ENCODE measurements at places on chromosomes 2 and 18.

- no peak for DNase-seq
Observed at GRCh38 chr18:69205925-69206324, 194.8 kb upstream of the DOK6 start.

DNA sequence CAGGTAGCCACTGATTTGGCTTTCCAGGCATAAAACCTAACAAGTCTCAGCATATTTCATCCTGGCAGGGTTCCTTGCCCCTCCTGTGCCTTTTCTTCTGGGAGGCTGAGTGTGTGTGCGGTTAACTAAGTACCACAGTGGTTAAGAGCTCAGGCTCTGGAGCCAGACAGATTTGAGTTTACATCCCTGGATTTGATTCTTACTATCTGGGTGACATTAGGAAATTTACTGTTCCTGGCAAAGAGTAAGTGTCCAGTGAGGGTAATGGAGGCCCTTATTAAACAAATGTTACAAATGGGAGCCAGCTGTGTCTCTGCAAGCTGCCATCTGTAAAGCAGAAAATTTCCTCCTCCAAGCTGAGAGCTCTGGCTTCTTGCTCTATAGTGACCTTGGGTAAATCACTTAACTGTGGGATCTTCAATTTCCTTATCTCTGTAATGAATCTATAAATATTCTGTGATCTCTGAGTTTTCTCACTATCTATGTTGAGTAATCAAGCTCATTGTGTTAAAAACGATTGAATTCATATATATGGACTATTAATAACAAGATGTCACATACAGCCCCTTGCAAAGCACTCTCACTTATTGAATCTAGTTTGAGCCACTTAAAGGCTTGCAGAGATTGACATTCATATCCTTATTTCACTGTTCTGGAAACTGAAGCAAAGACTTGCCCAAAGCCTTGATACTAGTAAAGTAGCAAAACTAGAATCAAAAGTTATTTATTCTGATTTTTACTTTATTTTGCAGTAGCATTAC, 6.5 kb upstream of the COBLL1 start:
- DNase-seq = no peak

DNA sequence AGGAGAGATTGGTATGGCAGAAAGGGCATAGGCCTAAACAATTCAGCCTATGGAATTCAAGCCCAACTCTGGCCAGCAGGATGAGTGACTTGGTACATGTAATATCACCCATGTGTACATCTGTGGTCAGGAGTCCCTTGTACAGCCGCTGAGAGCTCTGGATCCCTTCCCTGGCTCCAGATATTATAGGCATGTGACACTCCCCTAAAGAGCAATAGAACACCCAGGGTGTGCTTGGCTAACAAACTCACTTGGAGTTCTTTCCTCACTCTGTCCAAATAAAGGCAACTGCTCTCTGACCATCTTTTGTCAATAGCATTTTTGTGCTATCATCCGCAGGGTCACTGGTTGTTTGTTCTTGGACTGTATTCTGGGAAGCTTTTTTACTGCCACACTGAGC, 197.4 kb upstream of the NCKAP5 start:
- no peak for DNase-seq

DNA sequence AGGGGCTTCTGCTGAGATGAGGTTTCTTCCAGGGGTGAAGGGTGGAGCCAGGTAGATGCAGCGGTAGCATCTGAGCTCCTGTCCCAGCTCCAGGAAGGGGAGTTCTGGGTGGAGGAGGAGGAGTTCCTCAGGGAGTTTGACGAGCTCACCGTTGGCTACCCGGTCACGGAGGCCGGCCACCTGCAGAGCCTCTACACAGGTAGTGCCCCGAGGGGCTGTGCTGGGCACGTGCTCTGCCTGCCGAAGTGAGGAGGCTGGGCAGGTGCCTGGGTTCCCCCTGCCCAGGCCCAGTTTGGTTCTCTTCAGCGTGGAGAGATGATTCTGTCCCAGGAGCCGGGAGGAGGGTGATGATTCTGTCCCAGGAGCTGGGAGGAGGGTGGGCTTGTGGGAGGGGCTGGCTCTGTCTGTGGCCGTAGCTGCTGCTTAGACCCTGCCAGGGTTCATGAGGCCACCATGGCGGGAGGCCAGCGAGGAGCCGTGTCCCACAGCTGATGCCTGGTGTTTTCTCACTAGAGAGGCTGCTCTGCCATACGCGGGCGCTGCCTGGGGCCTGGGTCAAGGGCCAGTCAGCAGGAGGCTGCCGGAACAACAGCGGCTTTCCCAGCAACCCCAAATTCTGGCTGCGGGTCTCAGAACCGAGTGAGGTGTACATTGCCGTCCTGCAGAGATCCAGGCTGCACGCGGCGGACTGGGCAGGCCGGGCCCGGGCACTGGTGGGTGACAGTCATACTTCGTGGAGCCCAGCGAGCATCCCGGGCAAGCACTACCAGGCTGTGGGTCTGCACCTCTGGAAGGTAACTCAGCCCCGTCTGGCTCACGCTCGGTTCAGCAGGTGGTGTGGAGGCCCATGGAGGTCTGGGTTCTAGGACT, 8.2 kb downstream of the CAPN10 start:
- DNase-seq = no peak

DNA sequence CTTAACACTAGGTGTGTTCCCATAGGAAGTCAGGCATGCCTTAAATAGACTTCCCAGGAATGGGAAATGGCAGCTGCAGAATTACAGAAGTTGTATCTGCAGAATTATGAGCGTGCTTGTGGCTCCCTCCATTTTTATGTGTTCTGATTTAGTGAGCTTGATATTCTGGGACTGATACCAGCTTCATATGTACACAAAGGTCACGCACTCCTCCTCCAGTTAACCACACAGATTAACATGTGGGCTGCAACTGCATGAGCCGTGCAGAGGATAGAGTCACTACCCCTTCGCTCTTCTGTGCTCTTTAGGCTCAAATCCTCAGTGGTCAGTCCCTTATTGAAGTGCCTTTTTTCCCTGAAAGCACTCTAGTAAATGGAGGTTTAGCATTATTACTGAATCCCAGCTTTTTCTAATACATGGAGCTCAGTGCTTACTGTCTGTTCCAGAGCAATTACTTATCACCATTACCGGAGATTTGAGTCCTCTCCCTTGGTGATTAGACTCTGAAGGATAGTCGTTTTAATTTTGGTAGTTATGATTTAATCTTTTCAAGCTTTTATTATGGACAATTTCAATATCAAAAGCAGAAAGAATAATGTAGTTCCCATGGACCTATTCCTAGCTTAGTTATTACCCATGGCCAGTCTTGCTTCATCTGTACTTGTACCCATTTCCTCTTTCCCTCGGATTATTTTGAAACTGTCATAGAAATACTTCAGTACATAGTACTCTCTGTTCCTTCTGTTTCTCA, 238.3 kb downstream of the PRKCE start:
- peak; percentile 94 for DNase-seq

GRCh38 chr18:76412818-76413565, 82.0 kb downstream of the ZNF516 start:
- no peak for DNase-seq

DNA sequence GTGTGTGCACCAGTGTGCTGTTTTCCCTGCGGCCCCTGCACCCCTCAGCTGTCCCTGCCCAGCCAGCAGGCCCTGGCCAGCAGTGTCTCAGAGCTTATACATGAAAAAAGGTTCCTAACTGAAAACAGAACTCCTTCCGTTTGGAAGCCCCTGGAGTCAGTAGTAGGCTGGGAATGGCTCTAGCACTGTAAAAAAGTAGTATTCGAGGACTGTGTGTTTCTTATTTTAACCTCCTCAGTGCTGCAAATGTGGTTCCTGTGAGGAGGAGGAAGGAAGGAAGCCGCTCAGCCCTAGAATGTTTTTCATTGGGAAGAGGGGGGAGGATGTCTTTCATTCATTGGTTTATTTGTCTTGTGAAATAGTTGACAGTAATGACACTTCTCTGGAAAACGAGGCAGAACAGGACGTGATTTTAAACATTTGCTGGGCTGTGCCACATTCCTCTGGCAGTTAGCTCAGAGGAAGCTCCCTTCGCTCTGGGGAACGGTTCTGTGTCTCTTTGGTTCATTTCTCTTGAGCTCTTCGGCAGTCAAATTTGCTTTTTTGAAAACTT, 103.5 kb downstream of the SPTBN1 start:
- DNase-seq = peak; percentile 72

- DNase-seq = no peak
Observed at GRCh38 chr2:98294711-98295110, 51.5 kb upstream of the CNGA3 start.

- DNase-seq = peak; percentile 66
Observed at GRCh38 chr2:231795525-231796327, 9.5 kb downstream of the COPS7B start.

- DNase-seq = peak; percentile 74
Observed at GRCh38 chr2:132374551-132374950, 42.1 kb upstream of the GPR39 start.

DNA sequence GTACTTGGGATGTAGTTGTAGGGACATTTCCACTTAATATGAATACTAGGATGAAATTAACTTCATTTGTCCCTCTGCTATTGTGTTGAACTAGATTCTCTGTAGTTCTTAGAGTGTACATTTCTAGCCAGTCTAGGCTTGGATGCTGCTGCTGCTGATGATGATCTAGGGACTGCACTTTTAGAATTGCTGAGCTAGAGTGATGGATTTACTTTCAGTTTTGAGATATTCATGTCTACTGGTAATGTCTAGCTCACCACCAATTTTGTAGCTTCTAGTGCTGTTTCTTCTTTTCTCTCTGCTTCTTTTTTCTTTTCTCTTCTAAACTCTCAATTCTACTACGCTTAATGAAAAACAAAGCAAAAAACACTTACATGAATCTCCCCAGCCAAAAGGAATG, 49.4 kb downstream of the MRPS9 start:
- DNase-seq = no peak

GRCh38 chr2:46669016-46669415, 189.7 kb downstream of the TMEM247 start:
- DNase-seq = no peak

All from MV-4-11 (cell line).